Stimulated activated CD4-positive, alpha-beta T cell treated with anti-CD3 and anti-CD28 coated beads, Interleukin-12 subunit alpha, Interleukin-12 subunit beta, amount 100 ng/mL, for 48 hours (primary cell): ENCODE measurements at places on chromosomes 16 and 17.

- DNase-seq, result no peak
These were observed 62.7 kb downstream of the CDYL2 start for GRCh38 chr16:80741724-80742123.

GRCh38 chr17:67211742-67212141 lies 33.3 kb downstream of the HELZ start:
- no peak for DNase-seq

- no peak for DNase-seq
These were observed 17.7 kb downstream of the RAI1 start for GRCh38 chr17:17698869-17699351.

GRCh38 chr16:86002178-86002900 lies 103.4 kb downstream of the IRF8 start:
- no peak for DNase-seq

DNA sequence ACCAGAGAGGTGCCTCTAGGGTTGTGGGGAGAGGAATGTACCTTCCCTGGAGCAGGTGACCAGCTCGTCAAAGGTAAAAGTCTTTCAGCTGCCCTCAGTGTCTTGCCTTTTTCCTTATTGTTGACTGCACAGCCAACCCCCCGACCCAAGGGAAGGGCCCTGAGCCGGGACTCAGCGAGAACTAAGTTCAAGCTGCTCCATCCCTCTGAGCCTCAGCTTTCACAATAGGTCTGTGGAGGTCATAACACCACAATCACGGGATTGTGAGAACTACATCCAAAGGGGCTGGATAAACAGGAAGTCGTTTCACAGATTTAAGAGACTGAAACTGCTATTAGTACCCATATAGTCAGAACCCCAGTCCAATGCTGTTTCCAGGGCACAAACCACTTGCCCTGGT lies 2.6 kb upstream of the KRT36 start:
- DNase-seq, result no peak

DNA sequence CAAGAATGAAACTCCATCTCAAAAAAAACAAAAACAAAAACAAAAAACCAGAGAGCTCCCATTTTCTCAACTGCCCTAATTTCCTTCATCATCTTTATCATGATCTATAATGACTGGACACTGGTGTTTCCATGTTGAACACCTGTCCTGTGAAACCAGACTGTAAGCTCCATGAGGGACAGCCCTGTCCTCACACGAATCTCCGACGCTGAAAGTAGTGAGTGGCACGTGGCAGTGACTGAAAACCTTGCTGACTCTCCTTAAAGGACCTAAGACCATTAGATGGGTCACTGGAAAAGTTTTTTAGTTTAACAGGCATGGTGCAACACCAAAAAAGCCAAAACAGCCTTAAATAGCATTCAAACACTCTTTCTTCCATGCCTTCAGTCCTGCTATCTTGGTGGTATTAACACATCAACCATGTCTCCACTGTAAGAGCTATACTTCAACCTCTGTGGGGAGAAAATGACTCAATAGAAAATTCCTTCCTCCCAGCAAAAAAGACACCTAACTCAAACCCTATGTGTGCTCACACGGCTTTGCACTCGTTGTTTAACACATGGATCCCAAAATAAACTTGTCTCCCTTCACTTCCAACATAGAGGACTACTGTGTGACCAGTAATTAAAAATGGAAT lies 8.3 kb downstream of the AXIN2 start:
- DNase-seq, result no peak

DNA sequence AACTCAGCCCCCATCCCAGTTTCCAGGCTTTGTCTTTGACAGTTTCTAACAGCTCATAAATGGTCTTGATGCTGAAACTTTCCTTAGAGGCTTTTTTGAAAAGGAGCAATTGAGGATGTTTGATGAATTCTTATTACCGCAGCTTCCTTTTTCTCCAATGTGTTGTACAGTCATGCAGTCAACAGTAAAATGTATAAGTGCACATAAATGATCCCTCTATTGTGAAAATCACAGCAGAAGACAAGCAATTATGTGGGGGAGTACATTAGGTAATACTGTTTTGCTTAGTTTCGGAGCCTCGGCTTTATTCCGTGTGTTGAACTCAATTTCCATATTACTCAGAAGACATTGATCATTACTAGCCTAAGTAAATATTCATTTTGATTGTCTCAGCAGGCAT lies 673.7 kb downstream of the CDH8 start:
- no peak for DNase-seq

DNA sequence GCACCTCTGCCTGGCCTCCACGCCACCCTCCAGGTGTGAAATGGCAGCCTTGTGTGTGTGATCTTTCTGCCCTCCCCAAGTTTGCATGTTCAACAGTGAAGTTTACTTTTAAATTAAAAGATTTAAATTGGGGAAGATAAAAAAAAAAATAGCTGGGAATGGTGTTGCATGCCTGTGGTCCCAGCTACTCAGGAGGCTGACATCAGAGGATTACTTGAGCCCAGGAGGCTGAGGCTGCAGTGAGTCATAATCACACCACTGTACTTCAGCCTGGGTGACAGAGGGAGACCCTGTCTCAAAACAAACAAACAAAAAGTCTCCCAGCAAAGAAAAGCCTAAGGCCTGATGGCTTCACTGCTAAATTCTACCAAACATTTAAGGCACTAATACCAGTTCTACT lies 35.4 kb upstream of the RNF43 start:
- no peak for DNase-seq

DNA sequence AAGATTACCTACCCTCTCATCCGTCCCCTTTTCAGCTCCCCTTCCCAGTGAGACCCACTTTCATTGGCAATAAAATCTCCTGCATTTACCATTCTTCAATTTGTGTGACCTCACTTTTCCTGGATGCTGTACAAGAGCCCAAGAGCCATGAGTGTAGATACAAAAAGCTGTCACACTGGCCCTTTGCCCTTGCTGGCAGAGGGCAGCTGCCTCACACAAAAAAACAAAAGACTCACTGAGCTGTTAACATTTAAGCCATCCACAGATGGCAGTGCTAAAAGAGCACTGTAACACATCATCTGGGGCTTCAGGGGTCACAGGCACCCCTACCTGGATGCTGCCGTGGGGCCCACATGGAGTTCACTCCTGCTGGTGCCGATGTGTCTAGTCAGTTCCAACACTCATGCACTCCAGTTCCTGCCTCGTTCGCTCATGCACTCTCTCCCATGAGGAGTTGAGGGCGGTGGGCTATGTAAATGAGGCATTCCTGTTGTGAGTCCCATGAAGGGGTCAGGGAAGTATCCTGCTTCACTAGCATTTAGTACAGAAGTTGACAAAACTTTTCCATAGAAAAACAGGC lies 123.1 kb downstream of the CA10 start:
- DNase-seq, result no peak

DNA sequence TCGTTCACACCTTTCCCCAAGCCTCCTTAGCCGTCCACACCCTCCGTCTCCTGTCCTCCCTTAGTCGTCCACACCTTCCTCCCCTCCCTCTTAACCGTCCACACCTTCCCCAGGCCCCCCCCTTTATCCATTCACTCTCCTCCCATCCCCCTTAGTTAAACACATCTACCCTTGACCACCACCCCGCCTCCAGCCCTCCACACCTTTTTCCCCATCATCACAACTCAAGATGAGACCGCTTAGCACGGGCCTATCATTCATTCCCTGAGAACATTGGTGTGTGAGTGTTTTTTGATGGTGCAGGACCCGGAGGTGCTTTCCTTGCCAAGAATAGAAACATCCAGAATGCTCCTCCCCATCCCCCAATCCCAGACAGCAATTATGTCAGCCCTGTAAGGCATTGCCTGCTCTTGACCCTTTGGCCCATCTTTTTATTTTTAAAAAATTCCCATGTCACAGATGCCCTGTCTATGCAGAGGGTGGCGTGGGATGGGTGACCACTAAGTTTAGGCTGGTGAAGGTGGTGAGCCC lies 1.4 kb downstream of the TENT4B start:
- DNase-seq, result no peak

- DNase-seq, result no peak
These were observed 45.6 kb downstream of the SLC47A1 start for GRCh38 chr17:19579192-19579761.

- no peak for DNase-seq
These were observed 372.3 kb downstream of the SEC14L1 start for GRCh38 chr17:77513045-77513444.

- DNase-seq, result no peak
These were observed 40.4 kb upstream of the DHX8 start for GRCh38 chr17:43443381-43443780.

DNA sequence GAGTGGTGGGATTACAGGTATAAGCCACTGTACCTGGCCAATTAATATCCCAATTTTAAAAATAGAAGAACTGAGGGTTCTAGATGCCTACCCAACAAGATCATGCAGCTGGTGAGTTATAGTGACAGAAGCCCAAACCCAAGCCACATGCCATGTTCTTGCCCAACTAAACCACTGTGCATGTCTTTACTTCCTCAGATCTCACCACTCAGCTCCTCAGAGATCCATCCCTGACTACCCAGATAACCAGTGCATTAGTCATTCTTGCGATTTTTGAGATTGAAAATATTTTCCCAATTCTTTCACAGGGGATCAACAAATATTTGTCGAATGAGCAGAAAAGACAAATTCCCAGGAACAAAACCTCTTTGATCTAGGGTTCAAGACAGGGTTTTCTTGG lies 303.1 kb downstream of the CBLN1 start:
- DNase-seq, result no peak

DNA sequence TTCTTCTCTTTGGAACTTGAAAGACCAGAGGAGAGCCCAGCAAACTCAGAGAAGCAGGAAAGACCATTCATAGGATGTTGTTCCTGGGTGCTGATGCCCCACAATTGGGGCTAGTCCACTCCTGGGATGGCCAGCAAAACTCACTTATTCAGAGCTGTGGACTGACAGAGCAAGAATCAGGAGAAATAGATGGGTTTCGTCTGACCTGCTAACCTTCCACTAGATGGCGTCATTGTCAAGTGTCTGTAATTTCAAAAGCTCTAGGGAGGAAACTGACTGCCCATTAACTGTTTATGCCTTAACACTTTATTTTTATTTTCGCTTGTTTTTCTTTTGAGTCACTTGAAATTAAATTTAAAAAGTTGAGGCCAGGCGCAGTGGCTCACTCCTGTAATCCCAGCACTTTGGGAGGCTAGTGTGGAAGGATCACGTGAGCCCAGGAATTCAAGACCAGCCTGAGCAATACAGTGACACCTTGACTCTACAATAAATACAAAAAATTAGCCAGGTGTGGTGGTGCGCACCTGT lies 28.7 kb upstream of the MILR1 start:
- DNase-seq, result no peak

- no peak for DNase-seq
These were observed 22.6 kb downstream of the PITPNC1 start for GRCh38 chr17:67399676-67400075.

DNA sequence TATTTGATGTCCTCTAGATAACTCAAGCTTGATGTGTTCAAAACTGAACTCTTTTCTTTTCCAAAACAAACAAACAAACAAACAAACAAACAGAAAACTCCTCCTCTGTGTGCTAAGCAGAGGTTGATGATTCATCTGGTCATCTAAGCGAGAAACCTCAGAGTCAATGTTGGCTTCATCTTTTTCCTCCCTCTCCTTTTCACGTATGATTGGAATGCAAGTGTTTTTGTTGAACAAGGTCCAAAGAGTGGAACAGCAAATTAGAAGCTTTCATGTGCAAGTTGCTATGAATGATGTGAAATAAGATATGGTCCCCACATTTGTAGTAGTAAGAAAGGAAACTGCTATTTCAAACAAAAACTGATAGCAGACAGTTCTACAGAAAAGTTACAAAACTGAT lies 52.5 kb downstream of the TBX4 start:
- DNase-seq, result no peak

DNA sequence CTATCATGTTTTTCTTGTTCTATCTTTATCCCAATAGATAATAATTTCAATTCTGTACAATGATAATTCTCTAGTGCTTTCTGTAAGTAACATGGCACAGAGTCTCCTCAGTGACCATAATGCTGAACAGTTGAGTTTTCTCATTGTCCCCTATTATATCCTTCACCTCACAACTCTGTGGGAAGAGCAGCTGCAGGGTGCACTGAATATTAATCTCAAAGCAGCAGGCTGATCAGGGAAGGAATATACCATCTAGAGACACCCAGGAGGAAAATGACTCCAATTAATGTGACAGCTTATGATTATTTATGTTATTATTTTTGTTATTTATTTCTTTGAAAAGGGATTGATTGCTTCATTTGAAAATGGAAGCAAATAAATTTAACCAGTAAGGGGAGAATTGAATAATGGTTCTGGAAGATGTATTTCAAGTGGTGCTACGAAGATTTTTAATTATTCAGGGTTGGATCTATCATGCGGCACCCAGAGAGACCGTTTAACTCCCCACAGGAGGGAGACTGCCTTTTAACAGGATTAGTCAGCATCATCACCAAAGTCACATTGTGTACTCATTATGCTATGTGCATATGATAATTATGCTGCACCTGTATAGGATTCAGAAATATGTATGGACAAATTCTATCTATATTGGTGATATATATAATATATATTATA lies 1015.7 kb upstream of the GOT2 start:
- no peak for DNase-seq

GRCh38 chr17:17874478-17874877 lies 37.7 kb upstream of the SREBF1 start:
- no peak for DNase-seq

GRCh38 chr17:2854143-2855055 lies 58.2 kb downstream of the RAP1GAP2 start:
- DNase-seq, result no peak

DNA sequence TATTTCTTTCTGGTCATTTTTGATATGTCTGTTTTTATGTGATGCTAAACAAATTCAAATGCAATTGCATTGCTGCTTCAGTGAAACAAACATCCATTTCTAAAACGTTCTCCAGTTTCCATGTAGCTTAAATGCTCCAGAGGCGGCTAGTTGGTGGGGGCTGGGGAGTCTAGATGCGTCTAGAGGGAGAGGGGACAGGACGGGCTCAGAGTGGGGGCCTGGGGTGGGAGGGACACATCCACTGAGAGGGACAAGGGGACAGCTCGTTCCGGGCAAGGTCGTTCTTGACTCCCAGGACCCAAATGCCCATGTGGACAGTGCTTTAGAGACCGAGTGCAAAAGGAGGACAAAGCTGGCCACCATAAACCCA lies 102.3 kb downstream of the FOXL1 start:
- no peak for DNase-seq

- no peak for DNase-seq
These were observed 647 bp downstream of the FBXL20 start for GRCh38 chr17:39400547-39401411.

GRCh38 chr17:81832608-81833159 lies 407 bp downstream of the MCRIP1 start:
- peak; percentile 39 for DNase-seq

DNA sequence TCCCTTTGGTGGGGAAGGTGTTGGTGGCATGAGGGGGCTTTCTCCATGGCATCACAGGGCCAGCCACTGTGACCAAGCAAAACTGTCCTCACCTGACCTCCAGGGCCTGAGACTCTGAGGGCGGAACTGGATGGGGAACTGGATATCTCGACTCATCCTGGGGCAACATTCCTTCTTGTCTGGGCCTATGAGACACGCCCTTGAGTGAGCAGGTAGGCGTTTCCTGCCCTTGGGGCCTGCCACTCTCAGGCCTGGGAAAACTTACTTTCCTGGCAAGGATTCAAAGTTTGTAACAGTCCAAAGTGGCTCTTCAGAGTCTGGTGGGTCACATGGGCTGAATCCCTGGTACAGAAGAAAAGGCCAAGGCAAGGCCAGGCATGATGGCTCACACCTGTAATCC lies 9.6 kb downstream of the MT1X start:
- DNase-seq, result no peak
